ENCODE measurements at places on chromosomes 7 and 10.

GRCh38 chr10:129027906-129028305 lies 439.1 kb upstream of the MGMT start:
- DNase-seq, result no peak

DNA sequence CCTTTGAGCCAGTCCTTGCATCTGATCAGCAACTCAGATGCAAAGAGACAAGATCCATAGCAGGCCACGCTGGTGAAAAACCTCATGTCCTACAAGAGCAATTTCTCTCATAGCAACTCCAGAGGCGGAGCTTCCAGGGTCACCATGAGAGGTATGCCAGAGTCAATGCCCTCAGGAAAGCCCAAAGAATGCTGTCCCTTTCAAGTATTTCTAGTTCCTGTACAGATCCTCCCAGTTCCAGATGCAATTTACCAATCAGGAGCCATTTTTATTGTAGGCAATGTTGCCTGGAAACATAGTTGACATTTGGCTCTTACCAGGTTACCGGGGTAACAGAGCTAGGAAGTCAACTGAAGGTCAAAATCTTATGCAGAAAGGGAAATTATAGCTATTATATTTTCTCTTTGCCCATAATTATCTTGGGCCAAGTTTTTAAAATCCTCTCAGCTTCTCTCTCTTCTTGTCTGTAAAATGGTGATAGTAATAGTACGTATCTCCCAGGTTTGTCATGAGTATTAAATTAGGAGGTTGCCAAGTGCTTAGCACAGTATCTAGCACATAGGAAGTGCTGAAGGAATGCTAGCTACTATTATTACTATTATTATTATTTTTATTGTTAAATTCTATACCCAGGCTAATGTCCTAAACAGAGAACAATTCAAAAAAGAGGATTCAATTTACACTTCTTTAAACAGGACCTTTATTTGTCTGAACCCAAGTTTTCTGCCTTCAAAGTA lies 46.3 kb upstream of the TM9SF3 start:
- DNase-seq, result no peak

- no peak for DNase-seq
Measured at GRCh38 chr7:45199506-45199905, 41.9 kb downstream of the RAMP3 start.

DNA sequence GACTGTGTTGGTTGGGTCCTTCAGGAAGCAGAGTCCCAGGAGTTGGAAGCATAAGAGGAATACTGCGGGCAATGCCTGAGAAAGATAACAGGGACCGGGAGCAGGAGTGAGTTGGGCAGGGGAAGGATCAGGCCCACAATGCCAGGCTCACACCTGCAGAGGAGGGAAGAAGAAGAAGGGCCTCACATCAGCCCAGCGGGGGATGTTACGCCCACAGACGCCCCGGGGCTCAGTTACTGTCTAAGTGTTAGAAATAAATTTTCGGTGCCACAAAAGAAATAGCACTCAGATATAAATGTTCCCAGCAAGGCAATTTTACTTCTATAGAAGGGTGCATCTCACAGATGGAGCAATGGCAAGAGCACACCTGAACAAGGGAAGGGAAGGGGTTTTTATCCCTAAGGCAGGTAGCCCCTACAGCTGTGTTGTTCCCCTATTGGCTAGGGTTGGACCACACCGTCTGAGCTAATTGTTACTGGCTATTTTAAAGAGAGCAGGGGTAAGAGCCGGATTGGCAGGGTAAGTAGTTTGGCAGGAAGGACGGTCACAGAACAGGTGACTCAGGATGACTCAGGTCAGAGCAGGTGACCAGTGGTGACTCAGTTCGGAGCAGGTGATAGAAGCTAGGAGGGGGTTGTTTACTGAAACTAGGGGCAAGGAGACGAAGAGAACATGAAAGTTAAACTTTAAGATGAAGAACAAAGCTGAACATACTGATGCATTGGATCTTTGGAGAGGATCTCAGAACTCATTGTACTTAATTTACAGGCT lies at the start of gene NOS3:
Gene NOS3 (plus strand): TSS at position 602 of the 771 bp plus-strand sequence. CDS start 2,787 bp downstream, outside the sequence.
- DNase-seq, result no peak

GRCh38 chr7:142859829-142860228 lies 5.0 kb downstream of the EPHB6 start:
- peak; percentile 83 for DNase-seq

GRCh38 chr10:64863836-64864235 lies 1342.6 kb downstream of the REEP3 start:
- no peak for DNase-seq

DNA sequence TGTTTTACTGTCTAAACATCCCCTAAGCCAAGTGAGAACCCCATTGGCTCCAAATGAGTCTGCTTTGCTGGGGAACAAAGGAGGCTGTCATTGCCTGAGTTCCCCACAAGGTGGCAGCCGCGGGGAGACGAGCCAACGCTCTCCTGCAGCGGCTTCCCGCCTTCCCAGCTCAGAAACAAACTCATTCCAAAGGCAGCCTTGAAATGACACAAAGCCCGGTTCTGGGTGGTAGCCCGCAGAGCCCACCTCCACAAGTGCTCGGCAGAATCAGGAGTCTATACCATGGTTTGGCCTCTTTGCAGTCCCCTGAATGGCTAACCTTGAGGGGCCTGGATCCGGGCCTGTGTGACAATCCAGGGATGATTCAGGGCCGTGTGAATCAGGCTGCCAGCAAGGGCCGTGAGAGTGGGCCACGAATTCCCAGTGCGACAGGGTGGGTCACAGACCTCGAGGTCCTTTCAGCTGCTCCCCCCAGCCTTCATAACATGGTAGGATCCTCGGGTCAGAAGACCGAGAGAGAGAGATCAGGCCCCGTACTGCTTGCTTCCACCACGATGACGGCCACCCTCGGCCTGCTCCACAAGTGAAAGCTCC lies 79.7 kb downstream of the DLG5 start:
- DNase-seq, result peak; percentile 53

- no peak for DNase-seq
Measured at GRCh38 chr10:96360766-96361165, 2.0 kb upstream of the OPALIN start.

DNA sequence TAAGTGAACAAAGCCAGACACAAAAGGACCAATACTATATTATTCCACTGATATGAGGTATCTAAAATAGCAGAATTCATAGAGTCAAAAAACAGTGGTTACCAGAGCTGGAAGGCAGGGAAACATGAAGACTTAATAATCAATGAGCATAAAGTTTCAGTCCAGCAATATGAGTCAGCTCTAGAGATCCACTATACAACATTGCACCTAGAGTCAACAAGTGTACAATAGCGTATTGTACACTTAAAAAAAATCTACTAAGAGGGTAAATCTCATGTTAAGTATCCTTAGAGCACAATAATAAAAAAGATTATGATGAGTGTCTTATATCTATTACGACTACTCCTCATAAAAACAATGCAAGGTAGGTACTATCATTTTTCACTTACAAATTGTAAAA lies 36.1 kb downstream of the C10orf90 start:
- no peak for DNase-seq

GRCh38 chr7:144659211-144659610 lies 176.6 kb downstream of the TPK1 start:
- DNase-seq, result no peak

GRCh38 chr10:30170814-30171213 lies 111.4 kb upstream of the JCAD start:
- DNase-seq, result no peak

- no peak for DNase-seq
Measured at GRCh38 chr7:2824678-2825461, 19.2 kb downstream of the GNA12 start.

GRCh38 chr7:42469341-42469740 lies 232.3 kb upstream of the GLI3 start:
- DNase-seq, result no peak

GRCh38 chr10:121281576-121281975 lies 316.7 kb downstream of the FGFR2 start:
- DNase-seq, result no peak

- DNase-seq, result no peak
Measured at GRCh38 chr10:122252805-122253204, 18.3 kb upstream of the BTBD16 start.

DNA sequence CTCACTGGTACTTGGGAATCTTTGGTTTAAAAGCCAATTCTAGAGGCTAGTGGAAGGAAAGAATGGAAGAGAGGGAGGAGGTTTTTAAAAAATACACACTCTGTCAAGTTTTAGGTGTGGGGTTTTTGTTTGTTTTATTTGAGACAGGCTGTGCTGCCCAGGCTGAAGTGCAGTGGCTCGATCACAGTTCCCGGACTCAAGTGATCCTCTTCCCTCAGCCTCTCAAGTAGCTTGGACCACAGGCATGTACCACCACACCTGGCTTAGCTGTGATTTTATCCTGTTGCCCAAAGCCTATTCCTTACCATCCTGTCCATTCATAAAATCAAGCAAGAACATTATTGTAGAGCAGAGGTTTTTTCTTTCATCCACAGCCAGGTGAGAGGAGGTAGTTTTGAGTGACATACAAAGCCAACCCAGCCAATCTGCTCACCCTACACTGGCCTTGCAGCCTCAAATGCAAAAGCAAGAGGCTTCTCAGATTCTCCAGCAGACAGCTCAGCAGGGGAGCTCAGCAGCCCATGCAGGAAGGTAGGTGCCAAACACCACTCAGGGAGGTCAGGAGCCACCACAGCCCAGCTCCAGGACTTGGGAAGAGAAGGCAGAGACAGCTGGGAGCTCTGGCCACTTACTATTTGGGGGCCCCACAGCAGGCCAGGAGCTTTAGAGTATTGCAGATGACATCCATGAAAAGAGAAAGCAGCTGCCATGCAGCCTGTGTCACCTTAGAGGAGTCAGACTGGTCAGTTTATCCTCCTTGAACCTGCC lies 65.8 kb downstream of the TMEM209 start:
- DNase-seq, result no peak

GRCh38 chr10:30782537-30783461 lies 153.2 kb upstream of the LYZL2 start:
- no peak for DNase-seq

DNA sequence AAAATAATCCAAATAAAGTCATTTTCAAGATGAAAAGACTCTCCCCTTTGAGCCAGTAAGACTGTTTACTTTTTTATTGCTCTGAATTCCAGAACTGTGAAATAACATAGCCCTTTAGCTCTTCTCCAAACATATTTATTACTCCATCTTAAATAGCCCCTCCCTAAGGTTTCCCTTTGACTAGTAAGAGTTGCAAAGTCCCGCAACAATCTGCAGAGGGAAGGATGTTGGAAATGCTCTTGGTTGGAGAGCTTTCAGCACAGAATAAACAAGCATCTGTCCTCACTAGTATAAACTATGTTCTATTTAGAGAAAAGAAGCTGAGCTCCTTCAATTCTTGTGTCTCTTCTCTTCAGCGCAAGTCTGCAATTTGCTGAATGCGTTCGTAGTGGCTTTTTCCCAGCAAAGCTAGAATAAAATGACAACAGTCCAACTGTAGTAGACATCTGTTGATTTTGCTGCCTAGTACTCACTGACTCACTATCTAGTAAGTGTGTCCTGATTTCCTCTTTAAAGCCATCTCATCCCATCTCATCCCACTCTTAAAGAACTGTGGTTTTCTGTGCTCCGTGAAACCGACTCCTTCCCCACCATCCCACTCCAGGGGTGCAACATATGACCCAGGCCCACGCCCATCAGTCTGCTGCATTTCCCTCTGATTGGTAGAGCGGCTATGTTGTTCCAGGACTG lies 104.0 kb downstream of the FAM107B start:
- no peak for DNase-seq

DNA sequence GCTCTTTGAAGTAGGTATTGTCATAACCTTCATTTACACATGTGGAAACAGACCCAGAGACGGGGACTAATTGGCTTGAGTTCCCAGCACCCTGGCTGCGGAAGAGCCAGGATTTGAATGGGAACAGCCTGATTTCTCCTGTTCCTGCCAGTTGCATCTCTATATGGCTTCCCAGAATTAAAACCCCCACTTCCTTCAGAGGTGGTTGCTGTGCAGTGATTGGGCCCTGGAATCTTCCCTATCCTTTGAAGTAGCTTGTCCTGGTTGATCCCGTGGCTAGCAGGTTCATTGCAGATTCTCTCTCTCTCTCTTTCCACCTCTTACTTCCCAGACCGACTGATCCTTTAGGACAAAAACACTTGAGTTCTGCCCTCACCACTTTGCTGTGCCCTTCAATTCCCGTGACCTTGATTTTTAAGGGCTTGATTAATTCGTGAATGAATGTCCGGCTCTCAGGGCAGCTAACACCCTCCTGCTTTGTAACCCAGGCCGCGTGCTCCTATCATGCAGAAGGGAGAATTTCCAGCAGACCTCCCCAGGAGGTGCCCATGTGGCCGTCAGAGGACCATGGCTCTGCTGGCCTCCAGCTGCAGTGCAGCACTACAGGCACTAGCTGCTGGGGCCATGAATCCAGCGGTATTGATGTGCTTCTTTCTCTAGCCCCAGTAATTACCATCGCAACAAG lies 120.6 kb upstream of the AGK start:
- no peak for DNase-seq

DNA sequence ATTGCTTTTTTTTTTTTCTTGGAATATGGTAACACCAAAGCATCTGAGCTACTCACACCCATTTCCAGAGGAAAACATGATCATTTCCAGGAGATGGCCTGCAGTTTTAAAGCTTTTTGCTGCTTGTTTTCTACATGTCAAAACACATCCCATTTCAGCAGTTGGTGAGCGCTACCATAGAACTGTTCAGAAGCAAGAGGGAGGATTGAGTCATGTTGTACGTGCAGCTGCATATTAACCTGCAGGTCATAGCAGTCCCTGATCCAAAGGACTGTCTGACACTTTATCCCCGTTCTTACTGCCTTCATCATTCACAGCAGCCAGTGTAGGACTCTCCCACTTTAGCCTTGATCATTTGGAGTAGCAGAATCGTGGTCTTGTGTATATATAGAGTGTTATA lies 124.6 kb downstream of the AUTS2 start:
- DNase-seq, result no peak

DNA sequence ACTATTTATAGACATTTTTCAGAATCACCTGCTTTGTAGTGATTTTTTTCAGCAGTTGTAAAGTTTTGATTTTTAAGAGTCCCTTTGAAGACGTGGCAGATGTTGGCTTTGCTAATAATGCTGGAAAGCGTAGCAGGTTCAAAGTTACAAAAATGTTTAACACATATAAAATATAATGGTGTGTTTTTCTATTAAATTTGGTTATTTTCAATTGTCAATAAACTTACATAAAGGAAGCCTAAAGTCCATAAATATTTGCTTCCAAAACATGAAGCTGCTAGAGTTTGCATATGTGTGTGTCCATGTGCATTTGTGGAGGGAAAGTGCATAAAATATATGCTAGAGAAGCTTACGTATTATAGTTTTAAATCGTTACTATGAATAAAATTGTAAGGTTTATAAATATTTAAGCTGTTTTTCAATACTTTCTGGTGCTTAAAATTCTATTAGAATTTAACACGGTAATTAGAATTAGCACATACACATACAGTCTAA lies 3.7 kb downstream of the MEOX2 start:
- DNase-seq, result no peak
